Suprapubic skin (tissue), 4 donors: ENCODE measurements at places on chromosomes 2 and 18.

GRCh38 chr18:23330423-23330822 lies 122.7 kb upstream of the RIOK3 start:
- DNase-seq: no peak

GRCh38 chr2:46074501-46074900 lies 222.7 kb upstream of the EPAS1 start:
- no peak for DNase-seq

- DNase-seq: no peak
These were observed 47.3 kb upstream of the FZD7 start for GRCh38 chr2:201986463-201986735.

GRCh38 chr2:38057651-38058410 lies 18.1 kb downstream of the CYP1B1 start:
- no peak for DNase-seq

- no peak for DNase-seq
These were observed 57.2 kb downstream of the SOX11 start for GRCh38 chr2:5749347-5749746.

DNA sequence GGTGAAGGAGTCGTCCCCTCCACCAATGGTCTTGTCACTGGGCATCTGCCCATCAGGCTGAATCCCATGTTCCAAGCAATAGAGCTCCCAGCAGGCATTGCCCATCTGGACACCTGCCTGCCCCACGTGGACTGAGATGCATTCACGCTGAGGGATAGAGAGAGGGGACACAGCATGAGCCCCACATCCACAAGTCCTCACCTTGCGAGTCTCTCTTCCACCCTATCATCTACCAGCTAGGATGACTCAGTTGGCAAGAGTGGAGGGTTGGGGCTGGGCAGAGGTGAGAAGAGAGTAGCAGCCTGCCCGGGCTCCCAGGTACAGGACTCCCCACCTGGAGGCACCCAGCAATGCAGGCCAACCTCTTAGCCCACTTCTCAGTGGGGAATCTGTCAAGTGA lies 959 bp upstream of the TUBA4B start:
- DNase-seq: no peak

GRCh38 chr2:132632000-132632649 lies 37.9 kb downstream of the LYPD1 start:
- DNase-seq: no peak
